ENCODE measurements at places on chromosomes 7 and 10.

GRCh38 chr7:84970670-84971069 is 216.2 kb downstream of the SEMA3D start:
- DNase-seq = no peak

- DNase-seq = peak; percentile 90
These were observed 12.4 kb upstream of the HUS1 start for GRCh38 chr7:47991741-47992311.

DNA sequence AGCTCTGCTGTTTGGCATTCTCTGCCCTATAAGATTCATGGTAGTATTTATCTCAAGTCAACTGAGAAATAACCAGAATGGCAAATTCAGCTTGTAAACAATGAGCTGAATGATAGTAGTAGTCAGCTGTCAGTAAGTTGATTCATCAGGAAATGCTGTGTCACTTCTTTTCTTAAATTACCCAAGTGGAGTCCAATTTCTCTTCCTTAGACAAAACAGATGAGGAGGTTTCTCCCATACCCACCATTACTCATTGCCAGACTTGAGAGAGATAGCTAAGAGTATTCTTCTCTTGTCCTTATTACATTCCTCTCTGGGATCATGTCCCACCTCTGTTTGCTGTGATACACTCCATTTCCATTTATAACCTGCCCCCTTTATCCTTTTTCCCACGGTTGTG is 159.8 kb upstream of the STEAP1 start:
- no peak for DNase-seq

DNA sequence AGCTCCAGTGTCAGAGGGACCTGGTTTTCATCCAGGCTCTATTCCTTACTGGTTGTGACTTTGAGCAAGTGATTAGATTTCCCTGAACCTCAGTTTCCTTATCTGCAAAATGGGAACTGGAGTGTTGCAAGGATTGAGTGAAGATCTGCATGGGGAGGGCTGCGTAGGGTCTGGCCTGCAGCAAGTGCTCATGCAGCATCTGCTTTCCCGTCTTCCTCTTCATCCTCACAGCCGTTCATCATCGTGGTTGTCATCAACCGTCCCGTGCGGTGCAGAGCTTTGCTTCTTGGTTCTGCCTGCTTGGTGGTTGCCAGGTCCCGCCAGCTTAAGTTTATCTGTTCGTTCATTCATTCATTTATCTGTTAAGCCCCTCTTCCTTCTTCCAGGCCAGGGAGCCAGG is 135.0 kb downstream of the GRK5 start:
- DNase-seq = no peak

DNA sequence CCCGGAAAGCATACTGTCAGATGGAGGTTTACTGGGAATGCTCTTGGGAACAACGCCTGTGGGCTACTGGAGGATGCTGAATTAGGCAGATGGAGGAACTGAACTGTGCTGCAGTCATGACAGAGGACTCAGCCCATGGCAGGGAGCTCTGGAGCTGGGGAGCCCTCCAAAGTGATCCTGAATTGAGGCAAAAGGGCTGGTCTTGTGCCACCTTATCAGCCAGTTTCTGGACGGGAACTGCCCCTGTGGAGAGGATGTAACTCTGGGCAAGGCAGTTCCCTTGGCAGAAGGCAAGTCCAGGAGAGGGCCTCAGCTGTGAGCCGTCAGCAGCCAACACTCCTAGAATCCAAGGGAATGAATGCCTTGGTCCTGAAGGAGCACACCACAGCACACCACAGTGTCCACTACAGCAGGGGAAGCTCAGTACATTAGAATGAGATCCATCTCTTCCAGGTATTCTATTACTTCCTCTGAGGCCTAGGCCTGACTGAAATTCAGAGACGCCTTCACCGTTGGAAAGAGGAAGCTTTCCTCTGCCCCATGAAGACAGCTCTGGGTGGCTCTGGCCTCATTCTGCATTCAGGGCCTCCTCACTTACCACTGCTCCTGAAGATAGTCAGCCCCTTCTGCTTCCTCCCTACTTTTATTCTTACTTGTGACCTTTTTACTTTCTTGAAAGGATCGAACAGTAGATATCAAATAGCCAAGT is 139.6 kb upstream of the GPR26 start:
- no peak for DNase-seq

- DNase-seq = no peak
These were observed 155.6 kb downstream of the PKD1L1 start for GRCh38 chr7:47792521-47793121.

DNA sequence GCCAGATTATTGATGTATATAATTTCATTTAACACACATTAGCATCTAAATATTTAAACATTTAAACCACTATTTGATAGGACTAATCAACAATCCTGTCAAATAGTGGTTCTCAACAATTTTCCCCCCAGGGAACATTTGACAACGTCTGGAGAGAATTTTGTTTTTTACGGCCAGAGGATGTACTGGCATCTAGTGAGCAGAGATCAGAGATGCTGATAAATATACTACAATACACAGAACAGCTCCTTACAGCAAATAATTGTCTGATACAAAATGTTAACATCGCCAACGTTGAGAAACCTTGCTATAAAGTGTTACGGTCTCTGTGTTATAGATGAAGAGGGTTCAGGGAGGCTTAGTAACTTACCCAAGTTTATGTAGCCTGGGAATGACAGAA is 25.0 kb upstream of the TMEM229A start:
- no peak for DNase-seq

- DNase-seq = no peak
These were observed 271.4 kb downstream of the GALNT17 start for GRCh38 chr7:71403202-71403946.

GRCh38 chr10:35895331-35895730 is 253.2 kb upstream of the FZD8 start:
- DNase-seq = no peak
